Kidney capillary endothelial cell (primary cell): ENCODE measurements at places on chromosomes 13 and 19.

GRCh38 chr13:52739468-52740071 lies at the start of gene CNMD:
CNMD (minus strand) TSS chr13:52739820; CDS start chr13:52739701, 119 bp downstream.
- no peak for DNase-seq

DNA sequence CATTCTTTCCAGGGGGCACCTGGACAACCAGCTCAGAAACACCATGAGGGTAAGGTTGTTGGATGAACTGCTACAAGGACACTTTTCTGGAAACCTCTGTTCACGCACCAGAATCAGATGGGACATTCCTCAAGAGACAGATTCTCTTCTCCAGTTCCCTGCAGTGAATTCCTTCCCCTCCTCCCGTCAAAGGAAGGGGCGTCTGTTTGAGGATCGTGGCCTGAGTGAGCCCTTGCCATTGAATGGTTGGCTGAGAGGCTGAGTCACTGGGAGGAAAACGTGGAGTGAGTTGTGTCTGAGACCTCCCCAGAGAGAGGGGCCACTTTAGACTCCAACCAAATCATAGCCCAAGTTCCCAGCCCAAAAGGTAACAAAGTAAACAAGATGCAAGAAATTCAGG lies 79.4 kb upstream of the ZNF507 start:
- no peak for DNase-seq

GRCh38 chr19:5489551-5489950 lies 34.3 kb downstream of the ZNRF4 start:
- DNase-seq = no peak

- DNase-seq = peak; percentile 7
Observed at GRCh38 chr13:93118081-93118615, 108.5 kb upstream of the GPC6 start.

DNA sequence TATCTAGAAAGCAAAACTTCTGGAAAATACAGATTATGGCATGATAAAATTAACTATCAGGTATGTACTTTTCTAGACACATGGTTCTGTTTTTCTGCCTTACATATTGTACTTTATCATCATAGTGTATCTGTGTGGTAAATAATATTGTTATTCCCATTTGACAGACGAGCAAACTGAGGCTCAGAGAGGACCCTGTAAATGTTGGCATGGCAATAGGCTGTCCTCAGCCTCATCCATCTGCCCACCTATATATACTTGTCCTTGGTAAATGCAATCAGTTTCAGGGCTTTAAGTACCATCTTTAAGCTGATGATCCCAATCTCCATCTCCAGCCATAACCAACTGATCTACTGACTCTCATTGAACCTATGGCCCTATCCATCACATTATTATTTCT lies 178.0 kb downstream of the DCT start:
- DNase-seq = no peak

DNA sequence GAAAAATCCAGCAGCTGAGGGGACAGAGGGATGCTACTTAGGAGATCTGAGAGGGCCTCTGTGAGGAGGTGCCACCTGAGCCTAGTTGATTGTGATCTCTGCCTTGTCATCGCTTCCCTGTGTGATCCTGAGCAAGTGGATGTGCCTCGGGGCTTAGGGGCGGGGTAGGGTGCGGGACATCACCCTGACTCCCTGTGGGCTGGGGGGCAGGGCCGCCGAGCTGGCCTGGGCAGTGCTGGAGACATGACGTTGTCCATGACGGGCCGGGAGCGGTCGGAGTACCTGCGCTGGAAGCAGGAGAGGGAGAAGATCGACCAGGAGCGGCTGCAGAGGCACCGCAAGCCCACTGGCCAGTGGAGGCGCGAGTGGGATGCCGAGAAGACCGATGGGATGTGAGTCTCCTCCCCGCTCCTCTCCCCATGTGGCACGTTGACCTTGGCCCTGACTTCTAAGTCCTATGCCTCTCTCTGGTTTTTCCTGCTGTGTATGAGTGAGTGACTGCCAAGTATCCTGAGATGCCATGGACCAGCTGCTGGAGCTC lies 8.2 kb upstream of the INAFM1 start:
- no peak for DNase-seq

DNA sequence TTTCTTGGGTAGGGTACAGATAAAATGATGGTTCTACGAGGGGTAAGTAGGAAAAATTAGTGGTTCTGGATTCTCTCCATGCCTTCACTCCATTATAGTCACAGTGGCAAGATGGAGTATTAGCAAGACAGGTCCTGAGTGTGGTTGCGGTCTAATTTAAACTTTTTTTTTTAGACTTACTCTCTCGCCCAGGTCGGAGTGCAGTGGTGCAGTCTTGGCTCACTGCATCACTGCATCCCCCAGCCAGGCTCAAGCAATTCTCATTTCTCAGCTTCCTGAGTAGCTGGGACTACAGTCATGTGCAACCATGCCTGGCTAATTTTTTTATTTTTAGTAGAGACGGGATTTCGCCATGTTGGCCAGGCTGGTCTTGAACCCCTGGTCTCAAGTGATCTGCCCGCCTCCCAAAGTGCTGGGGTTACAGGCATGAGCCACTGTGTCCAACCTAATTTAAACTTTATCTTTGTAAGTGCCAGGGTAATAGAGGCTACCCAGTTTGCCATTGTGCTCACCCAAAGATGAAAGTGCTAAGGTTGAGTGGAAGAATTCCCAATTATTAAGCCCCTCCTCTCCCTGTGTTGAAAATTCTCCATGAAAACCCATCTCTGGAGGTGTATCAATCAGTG lies 135.6 kb downstream of the TM9SF2 start:
- DNase-seq = no peak
